ENCODE measurements at places on chromosomes 2 and 18.

- no peak for DNase-seq
Observed at GRCh38 chr18:10371165-10371564, 83.3 kb upstream of the APCDD1 start.

GRCh38 chr2:36677386-36677785 is 19.1 kb upstream of the VIT start:
- no peak for DNase-seq

DNA sequence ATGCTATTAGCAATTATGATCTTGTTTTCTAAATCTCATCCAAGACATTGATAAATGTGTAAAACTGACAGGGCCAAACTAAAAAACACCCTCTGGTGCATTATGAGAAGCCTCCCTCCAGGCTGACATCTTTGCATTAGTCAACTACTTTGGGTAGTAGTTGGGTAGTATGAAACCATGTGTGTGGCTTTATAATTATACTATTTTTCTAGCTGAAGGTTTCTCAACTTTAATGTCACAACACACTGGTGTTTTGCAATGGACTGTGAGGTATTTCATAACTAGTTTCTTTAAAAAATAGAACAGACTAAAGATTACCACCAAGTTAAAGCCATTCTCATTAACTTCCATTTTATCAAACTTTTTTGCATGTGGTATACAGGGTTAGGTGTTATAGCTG is 73.1 kb upstream of the RBMS1 start:
- DNase-seq: no peak

GRCh38 chr2:196435189-196435588 is 204.3 kb upstream of the CCDC150 start:
- no peak for DNase-seq
